ENCODE measurements at places on chromosomes 16 and 17.

DNA sequence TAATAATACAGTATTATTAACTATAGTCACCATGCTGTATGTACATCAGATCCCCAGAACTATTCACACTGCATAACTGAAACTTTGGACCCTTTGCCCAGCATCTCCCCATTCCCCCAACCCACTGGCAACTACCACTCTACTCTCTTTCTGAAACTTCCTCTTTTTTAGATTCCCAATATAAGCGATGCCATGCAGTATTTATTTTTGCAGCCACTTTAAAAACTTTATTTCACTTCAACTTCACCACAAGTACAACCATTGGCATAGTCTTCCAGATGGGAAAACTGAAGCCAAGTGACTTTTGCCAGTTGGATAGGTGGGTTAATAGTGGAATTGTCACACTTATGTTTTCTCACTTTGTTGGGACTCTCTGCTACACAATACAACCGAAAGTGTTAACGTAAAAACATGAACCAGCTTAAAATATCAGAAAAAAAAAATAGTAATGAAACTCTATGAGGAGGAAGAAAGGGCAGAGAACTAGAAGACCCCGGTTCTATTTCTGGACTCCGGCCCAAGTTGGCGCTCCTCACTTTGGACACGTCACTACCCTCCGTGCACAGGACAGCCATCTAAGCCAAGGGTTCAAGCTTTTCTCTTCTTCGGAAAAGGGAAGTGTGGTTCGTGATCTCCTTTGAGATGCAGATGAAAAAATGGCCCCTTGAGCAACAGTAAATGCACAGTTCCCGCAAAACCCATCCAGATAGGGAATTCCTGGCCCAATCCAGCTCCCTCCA is 743 bp downstream of the SHCBP1 start:
- peak; percentile 14 for DNase-seq

- DNase-seq = peak; percentile 92
Observed at GRCh38 chr17:50935221-50935995, 69.3 kb upstream of the TOB1 start.

- no peak for DNase-seq
Observed at GRCh38 chr17:40886090-40886489, 1.0 kb upstream of the KRT20 start.

- no peak for DNase-seq
Observed at GRCh38 chr16:2592786-2593185, 55.0 kb downstream of the PDPK1 start.

DNA sequence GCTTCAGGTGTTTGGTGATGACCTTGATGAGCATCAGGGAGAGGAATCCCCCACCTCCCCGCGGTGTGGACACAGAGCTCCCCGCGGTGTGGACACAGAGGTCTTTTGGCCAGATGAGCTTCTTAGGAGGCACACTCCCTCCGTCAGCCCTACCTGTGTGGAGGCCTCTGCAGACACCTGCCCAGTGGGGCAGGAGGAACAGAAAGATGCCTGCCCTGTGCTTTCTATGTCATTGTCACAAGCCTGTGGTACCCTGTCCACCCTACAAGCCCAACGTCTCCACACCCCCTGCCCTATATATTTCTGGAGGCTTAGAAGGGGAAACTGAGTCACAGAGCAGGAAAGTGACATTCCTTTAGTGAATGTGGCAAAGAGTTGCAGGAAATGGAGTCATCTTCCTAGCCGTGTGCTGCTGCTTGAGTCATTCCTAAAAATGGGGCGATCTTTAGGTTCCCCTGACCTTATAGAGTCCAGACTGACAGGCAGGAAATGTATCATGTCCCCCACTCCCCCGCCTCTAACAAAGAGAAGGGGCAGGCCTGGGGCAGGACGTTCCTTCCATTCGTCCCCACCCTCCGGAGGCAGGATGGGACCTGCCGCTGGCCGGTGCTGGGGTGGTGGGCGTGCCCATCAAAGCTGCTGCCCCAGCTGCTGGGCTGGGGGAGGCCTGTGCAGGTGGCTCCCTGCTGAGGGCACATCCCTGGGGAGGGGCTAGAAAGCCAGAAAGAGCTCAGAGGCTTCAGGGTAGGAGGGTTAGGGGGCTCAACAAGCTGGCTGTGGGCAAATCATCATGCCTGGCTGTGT is 1.0 kb upstream of the C16orf74 start:
- DNase-seq = no peak

DNA sequence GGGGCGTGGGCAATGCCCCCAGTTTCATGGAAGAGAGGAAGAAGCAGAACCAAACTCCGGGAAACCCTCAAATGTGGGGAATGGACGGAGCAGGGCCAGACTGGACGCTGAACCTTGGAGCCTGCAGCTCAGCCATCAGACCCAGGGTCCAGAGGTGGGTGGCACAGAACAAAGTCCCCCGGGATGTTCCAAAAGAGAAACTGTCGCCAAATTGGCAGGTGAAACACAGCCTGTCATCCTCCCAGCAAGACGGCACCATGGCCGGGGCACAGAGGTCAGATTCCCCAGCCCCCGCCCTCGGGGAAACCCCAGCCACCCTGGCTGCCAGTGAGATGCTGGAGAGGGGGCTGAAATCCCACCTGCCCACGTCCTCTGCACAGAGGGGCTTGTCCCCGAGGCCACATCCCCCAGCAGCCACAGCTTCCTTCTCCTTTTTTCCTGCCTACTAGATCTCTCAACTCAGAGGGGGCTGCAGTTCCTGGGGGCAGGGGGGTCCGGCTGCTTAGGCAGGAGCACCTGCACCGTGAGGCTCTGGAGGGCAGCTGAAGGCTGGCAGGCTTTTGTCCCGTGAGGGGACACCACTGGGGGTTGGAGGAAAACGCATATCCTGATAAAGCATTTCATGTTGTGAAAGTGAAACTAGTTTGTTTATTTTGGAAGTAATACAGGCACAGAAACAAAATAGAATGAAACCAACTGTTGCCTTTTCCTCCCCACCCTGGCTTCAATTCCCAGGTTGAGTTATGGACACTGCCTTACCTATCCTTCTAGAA is 1.2 kb upstream of the SECTM1 start:
- no peak for DNase-seq

DNA sequence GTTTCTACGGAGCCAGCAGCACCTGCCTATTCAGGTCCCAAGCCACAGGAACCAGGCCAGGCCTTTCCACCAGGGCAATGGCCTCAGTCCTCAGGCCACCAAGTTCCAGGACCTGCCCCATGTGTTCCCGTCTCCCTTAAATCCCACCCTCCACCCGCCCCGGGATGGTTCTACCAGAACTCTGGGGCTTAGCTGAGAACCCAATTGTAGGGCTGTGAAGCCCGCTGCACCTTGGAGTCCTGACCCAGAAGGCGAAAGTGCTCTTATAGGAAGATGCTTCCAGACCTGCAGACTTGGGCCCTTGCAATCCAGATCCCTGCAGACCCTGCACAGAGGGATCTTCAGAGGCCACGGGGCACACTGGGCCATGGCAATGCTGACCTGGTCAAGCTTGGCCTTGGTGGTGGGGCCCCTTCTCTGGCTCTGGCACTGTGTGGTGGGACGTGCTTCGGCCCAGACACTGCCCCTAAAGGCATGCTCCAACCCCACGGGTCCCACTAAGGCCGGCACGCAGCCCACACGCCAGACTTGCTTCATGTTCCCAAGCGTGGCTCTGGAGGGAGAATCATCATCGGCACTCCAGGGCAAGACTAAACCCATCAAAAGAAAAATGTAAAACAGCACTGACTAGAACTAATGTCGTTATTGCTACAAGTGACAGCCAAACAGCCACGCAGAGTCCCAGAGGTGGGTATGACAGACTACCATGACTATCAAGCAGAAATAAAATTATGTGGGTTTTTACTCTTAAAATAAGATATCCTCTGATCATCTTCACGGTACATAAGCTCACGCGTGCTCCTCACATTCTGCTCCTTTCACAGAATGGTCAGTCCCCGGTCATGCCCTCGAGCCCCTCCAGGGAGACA is 41.3 kb upstream of the ATP2A3 start:
- no peak for DNase-seq
